ENCODE measurements at places on chromosomes 1 and 21.
A peak's percentile ranks its signal among the peaks of the same experiment; 100 is the strongest.

- DNase-seq = no peak
Measured at GRCh38 chr1:167249702-167250101, 29.0 kb downstream of the POU2F1 start.

GRCh38 chr1:248906009-248906752 lies at the start of gene PGBD2:
Gene PGBD2 (plus strand): TSS chr1:248906235. CDS start chr1:248913863, 7,628 bp downstream.
- DNase-seq = peak; percentile 98

GRCh38 chr21:42407476-42407875 lies 3.8 kb downstream of the UBASH3A start:
- no peak for DNase-seq

- DNase-seq = peak; percentile 22
Measured at GRCh38 chr1:7265771-7266371, 480.6 kb downstream of the CAMTA1 start.

DNA sequence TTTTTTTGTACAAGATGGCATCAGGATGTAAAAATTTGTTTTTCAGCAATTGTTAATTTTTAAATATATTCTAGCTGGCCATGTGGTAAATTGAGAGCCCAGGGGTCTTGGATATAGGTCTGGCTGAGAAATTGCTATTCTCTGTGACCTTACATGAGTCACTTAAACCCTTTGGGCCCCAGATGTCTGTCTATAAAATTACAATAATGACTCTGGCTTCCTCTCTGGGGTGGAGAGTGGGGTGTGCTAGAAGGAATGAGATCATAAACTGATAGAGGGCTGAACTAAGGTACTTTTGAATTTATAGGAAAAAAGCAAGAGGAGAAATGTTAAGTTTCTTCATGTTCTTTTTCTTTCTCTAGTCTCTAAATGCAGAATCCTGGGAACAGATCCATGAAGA lies 12.4 kb upstream of the TCHH start:
- no peak for DNase-seq

DNA sequence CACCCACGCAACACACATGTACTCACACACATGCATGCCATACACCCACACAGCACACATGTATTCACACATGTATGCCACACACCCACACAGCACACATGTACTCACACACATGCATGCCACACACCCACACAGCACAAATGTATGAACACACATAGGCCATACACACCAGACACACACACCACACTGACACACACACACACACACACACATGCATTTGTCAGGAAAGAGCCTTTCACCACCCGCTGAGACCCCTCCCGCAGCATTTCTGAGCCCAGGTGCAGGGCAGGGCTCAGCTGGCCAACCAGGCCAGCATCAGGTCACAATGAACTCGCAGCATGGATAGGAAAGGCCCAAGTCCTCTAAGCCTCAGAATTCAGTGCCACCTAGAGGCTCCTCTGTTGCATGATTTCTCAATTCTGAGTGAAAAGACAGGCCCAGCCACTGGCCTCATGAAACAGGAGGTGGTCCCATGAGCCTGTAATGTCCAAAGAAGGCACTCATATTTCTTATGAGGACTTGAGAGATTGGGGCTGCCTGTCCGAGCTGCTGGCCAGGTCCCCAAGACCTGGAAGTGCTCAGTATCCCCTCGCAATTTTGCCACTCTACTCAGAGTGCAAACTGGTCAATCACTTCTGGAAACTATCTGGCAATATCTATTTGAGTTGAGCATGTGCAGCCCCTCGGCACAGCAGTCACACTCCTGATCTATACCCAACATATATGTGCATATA lies 57.3 kb downstream of the PSMG1 start:
- peak; percentile 48 for DNase-seq

DNA sequence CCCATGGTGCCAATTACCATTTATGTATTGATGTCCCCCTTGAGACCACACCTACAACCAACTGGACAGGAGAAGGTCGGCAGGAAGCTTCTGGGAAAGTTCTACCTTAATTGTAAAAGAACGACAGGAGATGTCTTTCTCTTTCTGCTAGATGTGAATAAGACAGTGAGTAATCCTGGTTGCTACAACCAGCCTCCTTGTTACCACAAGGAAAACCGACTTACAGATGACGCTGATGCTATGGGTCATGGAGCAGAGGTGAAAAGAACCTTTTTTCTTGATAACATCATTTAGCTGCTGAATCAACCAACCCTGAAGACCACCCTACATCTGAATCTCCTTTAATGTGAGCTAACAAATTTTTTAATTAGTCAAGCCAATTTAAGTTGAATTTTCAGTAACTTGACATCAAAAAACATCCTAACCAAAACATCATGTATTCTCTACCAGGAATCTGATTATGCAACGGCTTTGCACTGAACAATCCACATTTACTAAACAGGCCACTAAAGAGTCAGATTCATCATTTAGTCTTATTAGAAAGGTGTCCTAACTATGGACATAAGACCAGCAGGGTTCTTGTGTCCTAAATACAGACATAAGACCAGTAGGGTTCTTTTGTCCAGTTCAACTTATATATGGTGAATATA lies 23.0 kb downstream of the RGS2 start:
- no peak for DNase-seq

- DNase-seq = no peak
Measured at GRCh38 chr1:57195436-57195941, 228.4 kb downstream of the DAB1 start.

DNA sequence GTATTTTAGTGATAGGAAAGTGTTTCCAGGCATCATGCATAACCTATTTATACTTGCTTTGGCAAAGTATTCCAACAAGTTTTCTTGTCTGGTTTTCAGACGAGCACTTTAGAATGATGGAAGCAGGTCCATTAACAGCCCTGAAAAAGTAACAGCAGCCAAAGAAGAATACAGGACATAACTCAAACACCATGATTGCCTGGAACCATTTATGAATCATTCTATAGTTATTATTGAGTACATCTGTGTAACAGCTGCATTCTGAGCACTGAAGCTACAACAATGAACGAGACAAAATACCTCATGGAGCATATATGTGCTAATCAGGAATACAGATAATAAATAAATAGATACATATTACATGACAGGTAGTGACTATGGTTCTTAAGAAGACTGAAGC lies 12.6 kb downstream of the IL10RB start:
- DNase-seq = no peak

DNA sequence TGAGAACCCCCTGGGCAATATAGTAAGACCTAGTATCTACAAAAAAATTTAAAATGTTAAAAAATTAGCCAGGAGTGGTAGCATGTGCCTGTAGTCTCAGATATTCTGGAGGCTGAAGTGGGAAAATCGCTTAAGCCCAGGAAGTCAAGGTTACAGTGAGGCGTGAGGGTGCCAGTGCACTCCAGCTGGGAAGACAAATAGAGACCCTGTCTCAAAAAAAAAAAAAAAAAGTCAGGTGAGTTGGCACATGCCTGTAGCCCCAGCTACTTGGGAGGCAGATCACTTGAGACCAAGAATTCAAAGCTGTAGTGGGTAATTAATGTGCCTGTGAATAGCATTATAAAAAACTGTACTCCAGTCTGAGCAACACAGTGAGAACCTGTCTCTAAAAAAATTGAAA lies 4.6 kb downstream of the BECN2 start:
- no peak for DNase-seq

- no peak for DNase-seq
Measured at GRCh38 chr1:220954321-220955075, 75.3 kb downstream of the HLX start.

DNA sequence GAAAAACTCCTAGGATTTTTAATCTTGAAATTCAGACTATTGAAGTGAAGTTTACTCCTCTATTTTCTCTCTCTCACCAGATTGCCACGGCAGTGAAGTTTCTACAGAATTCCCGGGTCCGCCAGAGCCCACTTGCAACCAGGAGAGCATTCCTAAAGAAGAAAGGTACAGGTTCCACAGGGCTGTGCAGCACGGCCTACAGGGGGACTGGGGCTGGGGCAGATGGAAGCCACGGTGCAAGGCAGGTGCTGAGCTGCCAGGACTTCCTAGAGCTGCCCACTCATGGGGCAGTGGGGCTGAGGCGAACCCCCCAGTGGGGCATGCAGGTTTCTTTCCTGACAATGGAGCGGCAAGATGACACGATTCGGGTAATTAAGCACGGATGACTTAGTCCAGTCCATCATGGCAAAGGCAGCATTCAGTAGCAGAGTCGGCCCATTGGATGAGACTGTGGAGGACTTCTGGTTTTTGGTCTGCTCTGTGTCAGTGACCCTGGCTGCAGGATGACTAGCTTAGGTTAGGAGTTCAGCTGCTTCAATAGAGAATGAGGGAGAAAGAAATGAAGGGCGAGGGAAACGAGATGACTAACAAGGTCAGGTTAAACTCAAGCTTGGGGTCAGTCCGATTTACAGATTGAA lies 61.5 kb downstream of the PEX14 start:
- DNase-seq = no peak

GRCh38 chr1:209802117-209802779 lies 3.7 kb downstream of the IRF6 start:
- no peak for DNase-seq

DNA sequence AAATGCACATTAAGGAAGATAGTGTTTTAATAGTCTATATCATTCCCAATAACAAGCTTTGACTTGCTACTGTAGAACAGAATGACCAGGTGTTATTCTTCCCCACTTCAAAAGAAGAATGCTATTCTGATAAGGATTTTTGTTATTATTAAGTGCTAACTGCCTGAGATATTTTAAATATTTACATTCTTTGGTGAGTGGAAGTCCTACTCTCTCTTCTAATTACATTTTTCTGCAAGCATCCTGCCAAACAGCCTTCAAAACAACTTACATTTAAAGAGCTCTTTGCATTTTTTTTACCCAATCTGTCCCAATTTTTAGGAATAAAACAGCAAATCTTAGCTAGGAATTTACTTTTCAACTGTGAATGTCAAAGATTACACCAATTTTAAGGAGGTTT lies 23.5 kb upstream of the SYDE2 start:
- no peak for DNase-seq

DNA sequence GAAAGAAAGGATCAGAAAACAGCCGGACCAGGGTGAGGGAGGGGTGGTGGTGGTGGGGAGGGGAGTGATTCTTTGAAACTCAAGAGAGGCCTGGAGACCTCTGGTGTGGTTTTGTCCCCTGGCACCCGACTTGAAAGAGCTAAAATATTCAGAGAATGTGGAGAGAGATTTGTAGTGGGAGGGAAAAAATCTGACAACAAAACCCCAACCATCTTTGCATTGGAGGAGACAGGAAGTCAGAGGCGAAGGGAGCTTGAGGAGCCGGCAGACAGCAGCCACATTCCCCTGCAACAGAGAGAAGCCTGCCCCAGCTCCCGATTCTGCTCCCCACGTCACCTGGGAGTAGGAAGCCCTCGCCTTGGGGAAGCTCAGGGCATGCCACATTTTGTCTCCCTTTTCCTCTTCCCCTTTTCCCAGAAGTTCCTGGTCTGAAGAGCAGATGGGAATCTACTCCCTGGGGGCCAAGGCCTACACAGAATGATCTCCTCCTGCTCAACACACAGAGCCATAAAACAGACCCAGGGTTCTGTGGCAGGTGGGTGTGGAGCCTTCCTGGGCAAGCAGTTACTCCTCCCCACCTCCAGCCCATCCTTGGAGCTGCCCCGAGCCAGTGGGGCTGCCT lies 84.9 kb downstream of the ITPKB start:
- no peak for DNase-seq

- DNase-seq = no peak
Measured at GRCh38 chr1:149986486-149987296, 23.8 kb downstream of the OTUD7B start.
